ENCODE measurements at places on chromosomes 12 and 14.
A peak's percentile ranks its signal among the peaks of the same experiment; 100 is the strongest.

GRCh38 chr14:66121859-66122258, 364.3 kb upstream of the CCDC196 start:
- no peak for DNase-seq

GRCh38 chr14:60651086-60651795, 2.0 kb upstream of the SIX1 start:
- DNase-seq: no peak

DNA sequence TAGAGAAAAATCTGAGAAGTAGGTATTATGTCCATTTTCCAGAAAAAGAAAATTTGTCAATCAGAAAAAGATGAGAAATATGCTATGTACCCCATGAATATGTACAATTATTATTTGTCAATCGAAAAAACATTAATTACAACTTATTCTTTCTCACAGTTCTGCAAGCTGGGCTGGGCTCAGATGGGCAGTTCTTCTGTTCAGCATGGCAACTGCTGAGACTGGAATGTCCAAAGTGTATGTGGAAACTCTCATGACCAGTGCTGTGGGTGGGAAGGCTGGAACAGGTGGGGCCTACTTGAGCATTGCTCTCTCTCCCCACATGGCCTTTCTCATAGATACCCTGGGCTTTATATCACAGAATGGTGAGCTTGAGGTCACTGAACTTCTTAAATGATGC, 450.3 kb upstream of the TBX3 start:
- no peak for DNase-seq

DNA sequence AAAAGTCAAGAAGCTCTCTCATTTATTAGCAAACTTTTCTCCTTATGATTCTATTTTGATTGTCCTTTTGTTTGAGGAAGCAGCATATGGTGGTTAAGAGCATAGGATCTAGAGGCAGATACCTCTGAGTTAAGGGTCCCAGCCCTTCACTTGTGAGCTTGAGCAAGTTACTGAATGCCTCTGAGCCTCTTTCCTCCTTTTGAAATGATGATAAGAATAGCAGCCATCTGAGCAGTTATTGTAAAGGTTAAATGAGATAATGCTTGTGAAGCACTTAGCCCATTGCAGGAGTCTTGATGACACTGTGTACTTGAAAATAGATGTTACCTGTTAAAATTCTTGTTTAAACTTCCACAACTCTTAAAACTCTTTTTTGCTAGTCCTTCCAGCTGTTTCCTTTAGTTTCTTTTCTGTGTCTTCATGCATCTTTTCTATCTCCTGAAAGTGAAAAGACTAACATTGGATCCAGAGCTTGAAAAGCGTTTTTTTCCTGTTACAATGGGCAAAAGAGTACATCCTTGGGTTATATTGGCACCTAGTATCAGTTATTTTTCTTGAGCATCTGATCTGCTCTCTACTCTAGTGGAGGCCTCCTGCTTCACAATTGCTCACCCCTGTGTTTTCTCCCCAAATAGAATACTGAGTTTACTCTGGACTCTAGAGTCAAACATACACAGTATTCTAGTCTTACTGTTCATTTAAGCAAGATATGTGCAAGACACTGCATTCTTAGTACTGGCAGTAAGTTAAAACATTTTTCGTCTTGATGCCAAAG, 3.1 kb downstream of the HIF1A start:
- DNase-seq: no peak

- no peak for DNase-seq
Measured at GRCh38 chr12:2644683-2645405, 149.9 kb upstream of the FKBP4 start.

- no peak for DNase-seq
Measured at GRCh38 chr12:68154779-68155178, 4.8 kb downstream of the IFNG start.

- no peak for DNase-seq
Measured at GRCh38 chr12:46904406-46905238, 78.8 kb upstream of the SLC38A4 start.

- DNase-seq: no peak
Measured at GRCh38 chr14:92933481-92933880, 10.5 kb downstream of the CHGA start.

DNA sequence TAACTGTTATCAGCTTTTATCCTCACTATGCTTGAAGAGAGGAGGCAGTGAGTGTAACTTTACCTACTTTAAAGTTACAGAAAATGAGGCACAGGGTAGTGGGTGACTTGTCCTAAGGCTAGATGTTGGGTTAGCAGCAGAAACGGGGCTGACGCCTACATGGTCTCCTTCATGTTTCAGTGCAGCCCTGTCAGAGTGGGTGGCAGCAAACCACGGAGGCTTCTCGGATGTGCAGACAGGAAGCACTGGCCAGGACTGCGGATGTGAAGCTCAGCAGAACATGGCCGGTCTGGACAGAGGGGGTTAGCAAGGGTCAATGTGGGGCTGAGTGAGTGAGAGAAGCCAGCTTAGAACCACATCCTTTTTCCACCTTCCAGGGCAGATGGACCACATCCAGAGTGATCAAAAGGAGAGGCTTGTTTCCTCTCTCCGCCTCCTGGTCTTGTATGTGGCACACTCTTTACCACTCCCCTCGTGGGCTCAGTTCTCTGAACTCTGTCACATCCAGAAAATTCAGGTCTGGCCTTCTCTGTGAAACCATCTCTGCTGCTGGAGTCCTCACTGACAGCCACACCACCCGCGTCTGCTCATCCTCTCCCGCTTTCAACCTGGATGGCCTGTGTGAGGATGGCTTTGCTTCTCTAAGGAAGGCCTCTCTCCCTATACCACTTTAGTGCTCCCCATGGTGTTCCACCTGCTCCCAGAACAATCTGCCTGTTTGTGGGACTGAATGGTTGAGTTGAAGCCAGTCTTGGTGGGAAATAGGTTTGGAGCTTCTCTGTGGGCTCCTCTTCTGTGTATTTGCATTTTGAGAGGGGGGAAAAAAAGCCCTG, 14.1 kb downstream of the SUSD6 start:
- DNase-seq: peak; percentile 66

- no peak for DNase-seq
Measured at GRCh38 chr12:5305886-5306545, 125.9 kb upstream of the NTF3 start.

GRCh38 chr14:64693810-64694165, 10.4 kb upstream of the PLEKHG3 start:
- no peak for DNase-seq

- no peak for DNase-seq
Measured at GRCh38 chr14:22597265-22597664, 835 bp upstream of the ABHD4 start.

DNA sequence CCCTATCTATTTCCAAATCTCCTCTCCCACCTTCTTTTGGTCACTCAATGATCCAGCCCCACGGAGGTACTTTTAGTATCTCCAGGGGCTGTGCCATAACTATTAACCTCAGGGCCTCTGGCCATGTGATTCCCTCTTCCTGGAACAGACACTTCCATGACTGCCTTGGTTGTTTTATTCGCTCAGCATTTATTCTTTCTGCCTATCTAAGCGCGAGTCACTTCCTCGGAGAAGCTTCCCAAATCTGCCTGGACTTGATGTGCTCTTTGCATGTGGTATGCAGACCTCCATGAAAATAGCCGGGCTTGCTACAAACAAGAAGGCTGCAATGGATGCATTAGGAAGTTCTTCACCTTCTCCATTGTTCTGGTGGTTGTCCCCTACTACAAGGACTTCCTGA, 939.0 kb upstream of the TMEM132C start:
- no peak for DNase-seq

GRCh38 chr12:24039113-24039525, 89.6 kb upstream of the SOX5 start:
- DNase-seq: no peak

GRCh38 chr14:67749341-67750084, 47.8 kb downstream of the RDH12 start:
- DNase-seq: no peak

GRCh38 chr12:79973801-79974200, 38.9 kb upstream of the PPP1R12A start:
- DNase-seq: no peak

GRCh38 chr14:89963288-89963978, 7.7 kb downstream of the TDP1 start:
- no peak for DNase-seq

DNA sequence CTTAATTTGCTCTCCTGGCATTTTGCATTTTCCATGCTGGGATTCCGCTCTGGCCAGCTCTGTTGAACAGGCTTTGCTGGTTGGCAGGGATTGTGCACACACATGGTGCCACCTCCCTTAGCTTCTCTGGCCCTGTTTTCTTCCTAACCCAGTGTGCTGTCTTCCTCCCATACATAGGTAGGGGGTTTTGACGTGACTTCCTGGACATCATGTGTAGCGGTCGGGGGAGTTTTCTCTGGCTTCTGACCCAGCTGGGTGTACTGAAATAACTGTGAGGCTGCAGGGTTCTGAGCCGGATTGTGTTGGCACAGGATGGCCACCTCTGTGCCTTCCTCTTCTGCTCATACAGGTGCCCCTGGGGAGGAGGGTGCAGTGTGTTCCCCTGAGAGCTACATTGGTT, 25.7 kb downstream of the C14orf132 start:
- DNase-seq: no peak

GRCh38 chr12:56021889-56022497, 1.1 kb downstream of the IKZF4 start:
- DNase-seq: no peak

GRCh38 chr12:53939141-53940108, 794 bp downstream of the HOXC13 start:
- DNase-seq: no peak

DNA sequence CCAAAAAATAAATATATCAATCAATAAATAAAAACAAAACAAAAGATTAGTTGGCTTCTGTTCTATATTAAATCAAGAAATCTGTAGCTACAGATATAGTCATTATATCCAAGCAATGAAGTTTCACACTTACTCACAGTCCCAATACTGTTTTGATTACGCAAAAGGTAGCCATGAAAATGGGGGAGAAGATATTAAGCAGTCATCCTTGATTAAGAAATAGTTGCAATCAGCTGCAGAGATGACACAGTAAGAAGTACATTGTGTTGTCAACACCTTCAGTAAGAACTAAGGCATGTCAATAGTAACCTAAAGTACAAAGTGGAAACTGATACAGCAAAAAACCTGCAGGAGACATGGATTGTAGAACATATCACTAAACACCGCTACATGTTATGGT, 11.0 kb upstream of the RHOJ start:
- no peak for DNase-seq

GRCh38 chr12:2284321-2284813, 231.6 kb downstream of the CACNA1C start:
- no peak for DNase-seq

DNA sequence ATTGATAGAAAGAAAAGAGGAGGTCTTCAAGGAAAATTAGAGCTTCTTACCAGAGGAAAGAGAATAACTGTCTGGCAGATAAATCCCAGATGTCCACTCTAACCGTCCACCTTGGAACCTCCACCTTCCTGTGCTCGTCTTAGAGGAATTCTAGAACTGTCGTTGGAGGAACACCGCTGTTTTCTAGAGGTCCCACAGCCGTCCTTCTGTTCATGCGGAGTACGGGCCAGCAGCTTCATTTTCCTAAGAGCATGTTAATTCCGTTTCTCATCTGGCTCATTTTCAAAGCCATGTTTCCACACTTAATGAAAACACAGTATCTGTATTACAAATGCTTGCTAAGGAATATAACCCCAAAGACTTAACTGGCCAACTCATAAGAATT, 107.9 kb upstream of the ESRRB start:
- no peak for DNase-seq

- DNase-seq: no peak
Measured at GRCh38 chr14:67111022-67111421, 78.2 kb upstream of the GARIN2 start.

DNA sequence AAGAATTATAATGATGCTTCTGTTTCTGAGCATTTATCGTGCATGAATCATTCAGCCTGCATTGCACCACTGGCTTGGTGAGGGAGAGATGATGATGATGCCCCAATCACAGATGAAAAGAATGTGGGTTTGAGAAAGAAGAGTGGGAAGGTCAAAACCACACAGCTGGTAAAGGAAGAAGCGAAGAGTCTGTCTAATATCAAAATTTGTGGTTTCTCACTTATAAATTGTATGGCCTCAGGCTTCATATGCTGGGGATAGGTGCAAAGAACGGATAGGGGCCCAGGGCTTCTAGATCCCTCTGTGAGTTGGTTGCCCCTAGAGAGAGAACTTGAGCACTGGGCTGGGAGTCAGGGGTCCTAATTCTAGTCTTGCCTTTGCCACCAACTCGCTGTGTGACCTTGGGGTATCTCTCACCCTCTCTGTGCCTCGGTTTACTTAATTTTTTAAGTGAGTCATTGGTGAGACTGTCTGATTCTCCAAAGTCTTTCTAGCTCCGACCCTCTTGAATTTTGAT, 2.2 kb downstream of the OASL start:
- no peak for DNase-seq

GRCh38 chr14:61438036-61438435, 116.7 kb downstream of the PRKCH start:
- no peak for DNase-seq

DNA sequence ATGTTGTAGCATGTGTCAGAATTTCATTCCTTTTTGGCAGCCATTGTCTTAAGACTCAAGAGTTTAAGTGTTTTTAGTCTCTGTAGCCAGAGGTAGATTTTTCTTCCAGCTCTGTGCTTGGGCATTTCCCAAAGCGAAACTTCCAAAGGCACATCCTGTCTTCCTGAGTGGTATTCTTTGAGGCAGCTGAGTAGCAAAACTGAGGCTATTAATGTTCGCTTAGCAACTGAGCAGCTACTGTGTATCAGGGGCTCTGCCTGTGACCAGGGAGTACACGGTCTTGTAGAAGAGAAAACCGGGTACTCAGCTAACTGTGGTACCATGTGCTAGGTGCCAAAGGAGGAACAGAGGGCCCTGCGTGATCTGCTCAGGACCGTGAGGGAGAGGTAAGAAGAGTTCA, 52.0 kb downstream of the ETV6 start:
- no peak for DNase-seq

DNA sequence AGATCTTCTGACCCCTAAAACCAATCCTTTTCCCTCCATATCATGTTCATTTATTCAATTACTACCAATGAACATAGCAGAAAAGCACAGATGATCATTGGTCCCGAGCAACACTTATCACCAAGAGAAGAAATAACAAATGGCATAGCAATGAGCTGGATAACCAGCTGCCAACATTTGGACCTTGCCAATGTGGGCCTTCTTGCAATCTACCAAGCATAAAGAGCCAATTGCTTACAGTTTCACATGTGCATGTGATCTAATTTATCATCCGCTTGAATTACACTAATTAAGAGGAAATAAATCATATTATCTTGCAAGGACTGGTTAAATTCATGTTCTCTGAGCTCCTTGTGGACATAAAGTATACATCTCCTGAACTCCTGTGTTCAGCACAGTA, 134.8 kb upstream of the HMGA2 start:
- DNase-seq: no peak

DNA sequence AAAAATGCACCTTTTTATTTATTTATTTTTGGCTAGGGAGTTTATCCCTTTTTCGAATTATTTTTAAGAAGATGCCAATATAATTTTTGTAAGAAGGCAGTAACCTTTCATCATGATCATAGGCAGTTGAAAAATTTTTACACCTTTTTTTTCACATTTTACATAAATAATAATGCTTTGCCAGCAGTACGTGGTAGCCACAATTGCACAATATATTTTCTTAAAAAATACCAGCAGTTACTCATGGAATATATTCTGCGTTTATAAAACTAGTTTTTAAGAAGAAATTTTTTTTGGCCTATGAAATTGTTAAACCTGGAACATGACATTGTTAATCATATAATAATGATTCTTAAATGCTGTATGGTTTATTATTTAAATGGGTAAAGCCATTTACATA, 14.9 kb upstream of the SNAPC1 start:
- no peak for DNase-seq

Measured in stimulated activated CD8-positive, alpha-beta memory T cell treated with anti-CD3 and anti-CD28 coated beads, Interleukin-2, amount 100 ng/mL, for 48 hours (primary cell).